ENCODE measurements at places on chromosomes 2 and 18. TPM values are rescaled to one million over a fixed set of nuclear protein-coding genes. Genes with fewer than 3 reads are reported as not detected.

Gene SIX3
- 0.31 TPM for total RNA-seq

Gene CIB4
- not detected for total RNA-seq

Gene TP53I3
- total RNA-seq, result 17.2 TPM

Gene RSAD2
- total RNA-seq, result 5.9 TPM

Gene CDH7
- total RNA-seq, result 1.6 TPM

Gene CCDC150
- 9.4 TPM for total RNA-seq

Gene TDRD15
- not detected for total RNA-seq

Gene THUMPD2
- total RNA-seq, result 18.2 TPM

Gene LYG1
- total RNA-seq, result 1.6 TPM

Gene MYO1B
- 75.4 TPM for total RNA-seq

Gene IL1F10
- not detected for total RNA-seq

Gene FRZB
- total RNA-seq, result 14.1 TPM

Gene HRH4
- total RNA-seq, result not detected

Gene CTAGE1
- total RNA-seq, result not detected

Gene LOXHD1
- total RNA-seq, result 0.31 TPM

Data from parietal lobe (tissue), 2 donors.